ENCODE measurements at places on chromosomes 2 and 18.

DNA sequence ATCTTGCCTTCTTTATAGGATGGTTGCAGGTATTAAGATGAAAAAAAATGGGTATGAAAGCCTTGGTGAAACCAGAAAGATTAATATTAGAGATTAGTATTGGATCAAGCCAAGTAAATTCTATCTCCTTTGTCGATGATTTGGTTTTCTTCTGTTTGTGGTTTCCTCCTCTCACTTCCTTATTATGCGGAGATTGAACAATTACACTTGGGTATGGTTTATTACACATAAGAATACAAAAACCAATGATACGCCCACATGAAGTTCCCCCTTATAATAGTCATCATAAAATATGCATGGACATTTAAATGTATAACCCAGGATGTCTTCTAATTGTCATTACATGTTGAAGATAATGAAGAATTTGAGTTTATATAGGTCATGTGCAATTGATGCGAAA lies 4.9 kb downstream of the LTBP1 start:
- DNase-seq: no peak

GRCh38 chr2:130390460-130391057 lies 34.7 kb downstream of the PTPN18 start:
- no peak for DNase-seq

DNA sequence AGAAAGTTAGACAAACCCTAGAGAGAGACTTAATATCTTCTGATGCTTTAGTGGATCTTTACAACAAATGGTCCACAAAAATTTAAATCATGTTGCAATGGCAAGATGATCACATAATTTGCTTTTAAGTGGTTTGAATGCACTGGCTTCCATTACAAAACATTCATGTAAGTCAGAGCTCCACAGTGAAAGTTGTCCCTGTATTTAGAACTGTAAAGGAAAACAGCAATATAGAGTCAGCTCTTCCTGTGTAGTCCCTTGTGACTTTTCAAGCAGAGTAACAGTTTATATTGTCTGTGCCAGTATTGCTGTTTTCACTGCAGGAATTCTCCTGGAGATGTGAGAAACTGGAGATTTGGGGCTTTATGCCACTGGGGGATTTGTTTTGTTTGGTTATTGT lies 77.7 kb downstream of the MEIS1 start:
- no peak for DNase-seq

DNA sequence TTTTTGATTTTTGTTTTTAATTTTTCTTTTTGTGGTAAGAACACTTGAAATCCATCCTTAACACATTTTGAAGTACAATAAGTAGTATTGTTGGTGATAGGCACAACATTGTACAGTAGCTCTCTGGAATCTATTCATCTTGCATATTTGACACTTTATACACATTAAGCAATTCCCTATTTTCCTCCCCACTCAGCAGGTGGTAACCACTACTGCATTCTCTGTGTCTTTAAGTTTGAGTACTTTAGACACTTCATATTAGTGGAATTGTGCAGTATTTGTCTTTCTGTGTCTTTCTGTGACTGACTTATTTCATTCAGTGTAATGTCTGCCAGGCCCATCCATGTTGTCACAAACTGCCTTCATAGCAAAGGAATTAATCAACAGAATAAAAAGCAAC lies 471.7 kb upstream of the CDH20 start:
- DNase-seq: no peak

- no peak for DNase-seq
Measured at GRCh38 chr2:177031438-177032180, 181.0 kb upstream of the HNRNPA3 start.

DNA sequence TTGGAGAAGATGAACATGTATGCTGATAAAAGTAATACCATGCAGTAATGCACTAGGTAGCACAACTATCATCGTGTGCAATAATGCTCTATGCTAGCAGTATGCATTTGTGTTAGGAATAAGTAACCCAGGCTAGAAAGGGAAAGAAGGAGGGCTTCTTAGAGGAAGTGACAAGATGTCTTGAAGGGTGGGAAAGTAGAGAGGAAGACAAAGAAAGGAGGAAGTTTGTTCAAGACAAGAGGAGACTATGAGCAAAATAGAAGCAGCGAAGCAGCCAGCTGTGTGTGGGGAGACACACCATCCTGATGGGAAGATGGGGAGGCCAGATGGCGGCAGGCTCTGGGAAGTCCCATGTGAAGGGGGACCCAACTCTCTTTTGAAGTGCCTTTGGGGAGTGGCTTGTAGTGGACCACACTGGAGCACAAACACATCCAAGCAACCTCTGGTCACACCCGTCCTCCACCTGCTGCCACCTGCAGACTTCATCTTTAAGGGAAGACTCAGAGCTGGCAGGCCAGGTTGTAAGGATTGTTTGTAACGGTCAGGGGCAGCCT lies 39.9 kb upstream of the INHBB start:
- no peak for DNase-seq

Measured in activated naive CD4-positive, alpha-beta T cell treated with Interleukin-2 at 50 U/mL for 16 hours (primary cell).